ENCODE measurements at places on chromosomes 3 and 15.

DNA sequence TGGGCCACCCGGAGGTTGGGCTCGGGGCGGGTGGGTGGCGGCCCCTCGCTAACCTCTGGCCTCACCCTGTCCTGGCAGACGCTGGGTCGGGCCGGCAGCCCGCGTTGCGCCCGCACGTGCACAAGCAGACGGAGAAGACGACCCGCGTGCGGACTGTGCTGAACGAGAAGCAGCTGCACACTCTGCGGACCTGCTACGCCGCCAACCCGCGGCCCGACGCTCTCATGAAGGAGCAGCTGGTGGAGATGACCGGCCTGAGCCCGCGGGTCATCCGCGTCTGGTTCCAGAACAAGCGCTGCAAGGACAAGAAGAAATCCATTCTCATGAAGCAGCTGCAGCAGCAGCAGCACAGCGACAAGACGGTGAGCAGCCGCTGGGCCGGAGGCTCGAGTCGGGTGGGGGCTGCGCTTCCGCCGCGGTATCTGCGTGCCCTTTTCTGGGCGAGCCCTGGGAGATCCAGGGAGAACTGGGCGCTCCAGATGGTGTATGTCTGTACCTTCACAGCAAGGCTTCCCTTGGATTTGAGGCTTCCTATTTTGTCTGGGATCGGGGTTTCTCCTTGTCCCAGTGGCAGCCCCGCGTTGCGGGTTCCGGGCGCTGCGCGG, 3.7 kb downstream of the ISL2 start:
- DNase-seq: no peak

- peak; percentile 28 for DNase-seq
Measured at GRCh38 chr15:25557926-25558325, 119.1 kb upstream of the UBE3A start.

- no peak for DNase-seq
Measured at GRCh38 chr3:73547427-73548248, 77.1 kb downstream of the PDZRN3 start.

DNA sequence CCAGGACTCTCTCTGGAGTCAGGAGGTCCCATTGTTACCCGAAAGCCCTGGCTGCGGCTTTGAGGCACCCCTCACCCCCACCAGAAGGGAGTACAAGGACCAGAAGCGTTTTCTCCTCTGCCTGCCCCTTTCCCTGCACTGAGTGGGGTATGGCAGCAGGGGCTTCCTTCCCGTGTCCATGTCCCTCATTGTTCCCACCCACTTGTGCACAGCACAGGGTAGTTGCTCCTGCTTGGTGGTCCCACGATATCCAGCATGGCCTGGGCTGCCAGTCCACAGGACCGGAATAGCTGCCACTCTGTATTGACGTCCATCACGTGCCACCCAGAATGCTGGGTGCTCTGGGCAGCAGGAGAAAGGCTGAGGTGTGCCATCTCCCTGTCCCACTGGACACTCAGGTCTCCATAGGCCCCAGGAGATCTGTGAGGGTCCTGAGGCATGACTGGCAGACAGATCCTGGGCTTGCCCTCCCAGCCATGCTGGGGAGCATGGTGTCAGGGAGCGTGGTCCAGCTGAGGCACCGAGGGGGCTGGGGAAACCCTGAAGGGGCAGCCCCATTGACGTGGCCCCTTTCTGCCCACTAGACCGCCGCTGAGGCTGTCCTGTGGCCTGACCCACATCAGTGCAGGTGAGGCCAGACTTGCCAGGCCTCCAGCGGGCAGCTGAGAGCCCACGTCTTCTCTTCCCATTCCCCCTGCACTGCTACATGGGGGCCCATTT, 45.3 kb upstream of the SEC22A start:
- DNase-seq: no peak

GRCh38 chr3:161414907-161415306, 43.6 kb upstream of the SPTSSB start:
- no peak for DNase-seq

DNA sequence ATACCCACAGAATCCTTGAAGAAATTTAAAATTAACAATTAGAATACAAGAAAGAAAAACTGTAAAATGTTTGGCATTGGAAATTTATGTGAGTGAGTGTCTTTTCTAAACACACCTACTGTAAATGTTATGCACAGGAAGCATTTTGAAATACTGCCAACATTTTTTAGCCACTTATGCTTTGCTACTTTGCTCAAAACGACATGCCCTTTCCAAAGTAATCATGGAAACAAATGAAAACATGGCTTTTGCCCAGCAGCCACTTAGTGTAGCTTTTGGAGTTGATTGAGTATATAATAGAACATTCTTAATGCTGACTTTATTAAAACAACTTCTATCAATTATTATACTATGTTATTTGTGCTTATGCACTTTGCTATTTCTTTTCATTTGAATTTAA, 823.0 kb downstream of the CADM2 start:
- no peak for DNase-seq

DNA sequence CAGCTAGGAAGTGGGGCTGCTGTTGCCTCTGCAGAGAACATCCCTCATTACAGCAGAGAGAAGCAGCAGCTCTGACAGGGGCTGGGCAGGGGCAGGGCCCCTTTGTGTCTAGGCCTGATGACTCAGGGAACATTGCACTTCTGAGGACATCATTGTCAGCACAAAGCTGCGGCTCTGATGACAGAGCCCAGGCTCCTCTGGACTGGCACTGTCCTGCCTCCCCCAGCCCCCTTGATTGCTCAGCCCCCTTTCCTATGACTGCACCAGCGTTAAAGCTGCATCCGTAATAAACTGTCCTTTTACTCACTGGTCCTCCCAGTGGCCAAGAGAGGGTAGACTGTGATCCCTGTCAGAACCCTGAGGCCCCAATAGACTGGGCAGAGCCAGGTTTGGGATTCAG, 18.3 kb downstream of the TRH start:
- no peak for DNase-seq

DNA sequence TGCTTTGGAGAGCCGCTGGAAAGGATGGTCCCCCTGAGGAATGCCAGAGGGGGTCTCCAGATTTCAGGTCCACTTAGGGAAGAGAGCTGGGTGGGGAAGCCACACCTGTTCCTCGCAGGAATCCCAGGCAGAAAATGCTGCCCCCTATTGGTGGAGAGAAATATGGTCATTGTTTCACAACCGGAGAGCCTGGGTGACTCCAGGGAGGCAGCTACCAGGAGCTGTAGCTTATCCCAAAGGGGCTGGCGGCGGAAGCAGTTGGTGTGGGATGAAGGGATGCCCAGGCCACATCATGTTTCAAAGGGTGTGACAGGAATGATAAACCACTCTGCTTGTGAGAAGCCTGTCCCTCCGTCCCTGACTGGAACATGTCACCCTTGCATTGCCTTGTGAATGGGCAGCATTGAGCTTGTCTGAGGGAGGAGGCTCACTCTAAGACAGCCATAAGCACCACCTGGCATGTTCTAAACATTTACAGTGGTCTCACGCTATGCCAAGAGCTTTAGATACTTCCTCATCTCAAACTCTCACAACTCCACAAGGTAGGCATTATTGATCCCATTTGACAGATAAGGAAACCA, 34.5 kb downstream of the POMGNT2 start:
- DNase-seq: no peak

Data from Ammon's horn (tissue), 1 donor.